NCI-H1694 treated with DMSO at 0.1 percent for 48 hours (cell line): ENCODE measurements at places on chromosomes 2 and 18.
A peak's percentile ranks its signal among the peaks of the same experiment; 100 is the strongest.

- DNase-seq, result no peak
Observed at GRCh38 chr2:232318169-232318855, 60.2 kb upstream of the ALPP start.

GRCh38 chr2:4507661-4508060 is 804.3 kb downstream of the DCDC2C start:
- no peak for DNase-seq

DNA sequence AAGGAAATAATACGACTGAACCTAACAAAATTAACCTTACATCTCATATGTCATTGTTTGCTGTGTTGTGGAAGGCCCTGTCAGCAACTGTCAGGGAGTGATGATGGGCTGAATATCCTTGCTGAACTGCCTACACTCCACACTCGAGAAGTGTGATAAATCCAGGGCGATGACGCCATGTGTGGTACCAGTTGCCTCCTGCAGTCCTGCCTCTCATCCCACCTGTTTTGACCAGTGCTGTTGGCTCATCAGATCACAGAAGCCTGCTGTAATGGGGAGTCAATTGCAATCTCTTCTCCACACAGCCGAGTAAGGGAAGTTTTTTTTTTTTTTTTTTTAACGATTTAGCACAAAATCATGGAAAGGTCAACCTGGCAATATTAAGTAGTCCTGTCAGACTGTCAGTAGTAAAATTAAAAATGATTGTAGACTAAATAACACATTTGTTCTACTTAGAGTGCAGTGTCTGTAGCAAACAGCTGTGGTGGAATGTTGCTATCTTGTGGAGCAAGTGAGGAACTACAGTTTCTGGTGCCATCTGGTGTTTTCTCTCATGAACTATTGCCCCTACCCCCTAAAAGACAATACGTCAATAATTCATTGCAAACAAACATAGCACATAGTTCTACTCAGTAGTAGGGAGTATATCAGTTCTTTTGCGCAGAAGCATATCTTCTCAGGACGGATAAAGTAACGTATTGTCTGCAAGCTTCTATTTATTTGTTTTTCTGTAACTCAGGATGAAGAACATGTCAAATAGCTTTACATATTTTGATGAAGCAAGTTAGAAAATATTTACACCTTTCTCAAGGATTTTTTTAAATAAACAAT is 347.6 kb downstream of the CTNNA2 start:
- DNase-seq, result peak; percentile 4

GRCh38 chr2:237752761-237753165 is 45.8 kb upstream of the RBM44 start:
- DNase-seq, result no peak

DNA sequence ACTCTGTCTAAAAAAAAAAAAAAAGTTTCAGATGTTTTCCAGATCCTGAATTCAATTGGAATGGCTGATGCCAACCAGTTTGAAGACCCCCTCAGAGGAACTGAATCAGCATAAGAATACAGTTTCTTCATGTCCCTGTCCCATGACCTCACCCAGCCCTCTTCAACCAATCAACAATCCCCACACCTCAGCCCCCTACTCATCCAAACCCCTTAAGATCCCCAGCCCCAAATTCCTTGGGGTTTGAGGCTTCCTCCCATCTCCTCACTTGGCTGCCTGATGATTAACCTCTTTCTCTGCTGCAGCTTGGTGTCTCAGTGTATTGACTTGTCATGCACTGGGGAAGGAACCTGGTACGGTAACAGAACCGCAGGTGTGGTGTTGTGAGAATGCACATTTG is 97.6 kb upstream of the CABLES1 start:
- no peak for DNase-seq

GRCh38 chr2:112089375-112089774 is 34.3 kb downstream of the TMEM87B start:
- no peak for DNase-seq

DNA sequence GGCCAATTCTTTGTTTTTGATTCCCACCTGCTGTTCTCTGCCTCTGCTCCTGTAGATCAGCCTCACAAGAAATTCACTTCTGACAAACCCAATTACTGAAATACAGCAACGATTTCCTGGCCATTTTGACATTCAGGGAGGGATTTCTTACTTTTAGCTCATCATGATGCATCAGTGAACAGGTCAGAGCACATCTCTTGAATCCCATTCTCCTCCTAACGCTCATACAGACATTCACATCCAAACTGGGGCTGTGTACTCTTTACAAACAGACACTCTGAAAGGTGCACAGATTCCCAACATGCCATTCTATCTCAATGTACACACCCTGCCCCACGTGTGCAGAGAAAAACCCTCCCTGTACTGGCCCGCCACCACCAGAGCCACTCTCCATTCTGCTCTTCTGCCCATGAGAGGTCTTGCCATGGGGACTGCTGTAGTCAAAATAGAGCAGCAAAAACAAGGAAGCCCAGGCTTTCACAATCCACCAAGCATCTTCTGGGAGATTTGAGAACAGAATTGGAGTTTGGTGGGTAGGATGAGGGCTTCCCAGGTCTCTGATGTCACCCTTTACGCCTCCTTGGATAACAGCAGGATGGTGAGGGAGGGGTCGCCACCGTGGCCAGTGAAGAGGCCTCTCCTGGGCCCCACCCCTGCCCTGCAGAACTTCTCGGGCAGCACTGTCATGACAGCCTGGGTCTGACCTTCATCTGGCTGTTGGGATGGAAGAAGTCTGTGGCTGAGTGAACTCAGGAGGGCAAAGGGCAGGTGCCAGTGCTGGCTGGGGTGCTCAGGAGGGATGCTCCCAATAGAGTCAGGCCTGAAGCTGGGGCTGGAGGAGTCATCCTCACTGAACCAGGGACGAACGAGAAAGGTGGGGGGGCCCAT is 41.9 kb upstream of the ZFP36L2 start:
- no peak for DNase-seq

- no peak for DNase-seq
Observed at GRCh38 chr2:17184512-17184911, 333.7 kb downstream of the RAD51AP2 start.

DNA sequence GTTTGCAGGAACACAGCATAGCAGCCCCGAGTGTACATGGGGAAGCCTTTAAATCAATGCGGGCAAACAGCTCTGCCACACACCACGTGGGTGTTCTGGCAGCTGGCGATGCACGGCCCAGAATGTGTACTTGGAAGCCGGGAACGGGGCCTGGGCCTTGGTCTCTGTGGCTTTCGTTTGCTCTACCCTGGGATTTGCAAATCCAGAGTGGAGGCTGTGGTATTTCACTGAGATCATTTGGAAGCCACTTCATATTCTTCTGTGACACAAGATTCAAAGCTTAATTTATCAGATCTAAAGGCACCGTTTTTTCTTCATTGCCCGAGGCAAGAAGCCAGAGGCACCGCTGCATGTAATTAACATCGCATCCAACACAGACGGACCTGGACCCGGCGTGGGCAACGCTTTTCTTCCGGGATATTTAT is 246.3 kb upstream of the MYT1L start:
- DNase-seq, result peak; percentile 93

- no peak for DNase-seq
Observed at GRCh38 chr2:119015845-119016244, 73.9 kb downstream of the MARCO start.

DNA sequence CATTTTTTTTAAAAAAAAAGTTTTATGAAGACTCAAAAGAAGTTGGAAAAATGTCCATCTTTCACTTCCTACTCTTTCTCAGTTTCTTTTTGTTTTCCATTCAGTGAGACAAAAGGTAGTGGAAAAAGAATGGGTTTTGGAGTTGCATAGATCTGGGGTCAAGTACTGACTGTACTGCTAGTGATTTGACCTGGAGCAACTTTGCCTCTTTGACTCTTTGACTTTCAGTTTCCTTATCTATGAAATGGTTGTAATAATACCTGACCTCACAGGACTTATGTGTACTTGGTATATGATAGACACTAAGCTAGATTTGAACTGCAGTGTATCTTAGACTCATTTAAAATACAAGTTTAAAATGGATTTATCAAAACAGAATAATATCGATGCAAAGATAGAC is 3.5 kb upstream of the KCNE4 start:
- no peak for DNase-seq

DNA sequence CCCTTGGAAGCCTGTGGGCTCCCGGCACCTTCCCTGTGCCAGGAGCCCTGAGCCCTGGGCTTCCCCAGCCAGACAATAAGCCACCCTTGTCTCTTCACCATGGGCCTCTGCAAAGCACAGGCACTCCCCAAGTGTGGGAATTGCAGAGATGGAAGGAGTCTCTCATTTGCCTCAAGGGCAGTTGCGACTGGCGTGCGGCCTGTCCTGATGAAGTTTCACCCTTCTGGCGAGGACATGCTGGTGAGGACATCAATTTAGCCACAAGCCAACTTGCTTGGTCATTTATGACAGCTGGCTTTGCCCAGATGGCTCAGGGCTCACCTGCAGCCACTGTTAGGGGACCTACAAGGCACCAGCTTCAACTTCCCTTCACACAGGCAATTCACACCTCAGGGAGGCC is 180.2 kb downstream of the ANAPC1 start:
- no peak for DNase-seq

DNA sequence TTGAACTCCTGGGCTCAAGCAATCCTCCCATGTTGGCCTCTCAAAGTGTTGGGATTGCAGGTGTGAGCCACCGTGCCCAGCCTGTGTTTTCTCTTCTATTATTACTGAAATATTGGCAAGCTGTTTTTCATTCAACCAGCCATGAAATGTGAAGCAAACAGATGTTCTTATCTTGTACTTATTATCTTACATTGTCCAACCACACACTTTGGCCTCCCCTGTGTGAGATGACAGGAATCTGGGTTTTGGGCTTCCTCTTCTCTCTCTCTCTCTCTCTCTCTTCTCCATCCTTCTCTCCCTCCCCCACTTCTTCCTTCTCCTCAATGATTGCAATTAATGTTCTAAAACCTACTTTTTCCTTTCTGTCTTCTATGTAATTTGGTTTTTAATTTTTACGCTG is 33.1 kb downstream of the RAMP1 start:
- DNase-seq, result no peak

DNA sequence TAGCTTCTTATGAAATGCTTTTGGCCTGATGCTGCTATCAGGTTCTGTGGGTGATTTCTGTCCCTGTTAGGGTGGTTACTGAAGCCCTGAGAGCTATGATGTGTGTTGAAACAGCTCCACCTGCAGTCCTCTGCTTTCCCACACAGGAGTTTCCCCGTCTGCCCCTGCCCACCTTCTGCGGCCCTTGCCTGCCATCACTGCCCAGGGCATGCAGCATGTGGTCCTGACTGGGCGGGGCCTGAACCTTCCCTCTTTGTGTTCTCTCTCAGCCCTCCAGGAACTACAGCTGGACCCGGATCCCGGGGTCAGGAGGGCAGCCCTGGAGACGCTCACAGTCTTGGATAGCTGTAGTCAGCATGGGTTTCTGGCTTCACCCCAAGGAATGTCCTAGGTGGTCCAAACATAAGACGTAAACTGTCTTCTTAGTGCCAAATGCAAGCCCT is 21.4 kb downstream of the HJURP start:
- DNase-seq, result peak; percentile 73

- DNase-seq, result no peak
Observed at GRCh38 chr2:238728330-238729260, 119.3 kb upstream of the TWIST2 start.

GRCh38 chr2:219630770-219631405 is 3.5 kb downstream of the SLC4A3 start:
- DNase-seq, result no peak

DNA sequence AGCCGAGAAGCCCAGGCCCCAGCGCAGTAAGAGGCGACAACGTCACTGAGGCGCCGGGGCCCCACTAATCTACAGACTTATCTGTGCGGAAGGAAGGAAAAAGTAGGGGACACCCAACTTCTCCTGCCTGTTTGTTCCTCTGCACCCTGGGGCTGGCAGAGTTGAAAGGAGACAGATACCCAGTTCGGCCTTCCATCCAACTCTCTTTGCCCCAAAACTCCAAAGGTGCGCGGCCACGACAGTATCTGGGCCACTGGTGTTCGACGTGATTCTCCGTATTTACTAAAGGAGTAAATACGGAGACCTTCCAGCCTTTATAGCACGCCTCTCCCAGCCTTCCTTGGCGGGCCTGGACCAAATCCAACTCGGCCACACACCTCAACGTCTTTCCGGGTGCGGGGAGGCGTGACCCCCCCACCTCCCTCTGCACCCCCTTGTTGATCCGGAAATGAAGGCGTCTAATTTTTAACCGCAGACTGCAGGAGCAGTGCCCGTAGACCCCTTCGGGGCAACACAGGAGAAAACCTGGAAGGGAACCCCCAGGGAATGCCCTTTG is 1.6 kb downstream of the SMAD7 start:
- no peak for DNase-seq

DNA sequence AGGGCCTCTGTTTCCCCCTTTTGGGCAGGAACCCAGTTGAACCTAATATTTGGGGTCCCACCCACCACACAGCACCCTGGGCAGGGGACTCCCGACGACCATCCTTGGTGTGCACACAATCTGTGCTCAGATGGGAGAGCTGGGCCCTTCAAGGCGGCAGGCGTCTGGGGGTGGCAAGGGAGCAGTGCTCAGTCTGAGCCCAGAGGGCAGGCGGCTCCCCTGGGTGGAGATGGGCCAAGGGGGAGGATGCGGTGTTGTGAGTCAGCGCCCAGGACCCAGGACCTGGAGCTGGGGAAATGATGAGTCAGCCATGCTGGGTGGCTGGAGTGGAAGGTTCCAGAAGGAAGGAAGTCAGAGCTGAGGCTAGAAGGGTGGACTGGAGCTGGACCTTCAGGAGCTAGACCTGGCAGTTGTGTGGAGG is 3.8 kb downstream of the PROM2 start:
- no peak for DNase-seq

DNA sequence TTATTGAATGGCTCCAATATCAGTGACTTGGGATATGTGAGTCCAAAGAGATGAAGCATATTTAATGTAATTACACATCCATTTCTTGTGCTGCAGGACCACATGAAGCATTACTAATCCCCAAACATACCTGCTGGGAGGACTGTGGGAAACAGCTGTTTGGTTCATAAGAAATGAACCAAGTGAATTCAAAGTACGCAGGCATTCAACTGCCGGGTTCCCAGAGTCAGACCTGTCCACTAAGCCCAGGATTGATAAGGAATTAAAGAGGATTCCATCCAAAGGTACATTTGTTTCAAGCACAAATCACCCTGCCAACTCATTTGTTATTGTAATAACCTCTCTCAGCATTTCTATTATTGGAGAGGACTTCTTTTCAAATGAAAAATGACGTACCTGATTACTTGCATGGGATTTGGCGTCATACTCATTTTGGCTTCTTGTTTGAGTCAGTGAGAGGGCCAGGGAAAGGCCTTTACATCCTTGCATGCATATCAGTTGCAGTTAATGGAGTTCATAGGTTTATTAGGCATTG is 230.7 kb downstream of the TXNL1 start:
- DNase-seq, result no peak

- DNase-seq, result no peak
Observed at GRCh38 chr2:138013639-138014038, 49.4 kb downstream of the HNMT start.

DNA sequence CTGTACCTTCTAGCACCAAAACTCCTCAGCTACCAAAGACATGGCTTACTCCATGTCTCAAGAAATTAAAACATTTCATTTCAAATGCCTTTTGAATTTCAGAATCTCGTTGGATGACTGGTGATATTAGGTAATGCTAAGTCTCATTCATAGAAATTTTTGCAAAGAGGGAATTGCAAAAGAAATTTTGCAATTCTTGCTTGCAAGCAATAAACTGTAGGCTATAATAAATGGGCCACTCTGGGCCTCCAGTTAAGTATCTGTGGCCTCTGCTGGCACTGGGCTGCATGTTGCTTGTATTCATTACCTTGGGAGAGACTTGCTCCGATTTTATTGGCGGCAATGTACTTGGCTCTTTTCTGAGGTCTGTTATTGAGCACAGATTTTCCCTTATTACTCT is 2.8 kb upstream of the LCLAT1 start:
- DNase-seq, result no peak
